Mesendoderm (in vitro differentiated cells): ENCODE measurements at places on chromosomes 13 and 19.

DNA sequence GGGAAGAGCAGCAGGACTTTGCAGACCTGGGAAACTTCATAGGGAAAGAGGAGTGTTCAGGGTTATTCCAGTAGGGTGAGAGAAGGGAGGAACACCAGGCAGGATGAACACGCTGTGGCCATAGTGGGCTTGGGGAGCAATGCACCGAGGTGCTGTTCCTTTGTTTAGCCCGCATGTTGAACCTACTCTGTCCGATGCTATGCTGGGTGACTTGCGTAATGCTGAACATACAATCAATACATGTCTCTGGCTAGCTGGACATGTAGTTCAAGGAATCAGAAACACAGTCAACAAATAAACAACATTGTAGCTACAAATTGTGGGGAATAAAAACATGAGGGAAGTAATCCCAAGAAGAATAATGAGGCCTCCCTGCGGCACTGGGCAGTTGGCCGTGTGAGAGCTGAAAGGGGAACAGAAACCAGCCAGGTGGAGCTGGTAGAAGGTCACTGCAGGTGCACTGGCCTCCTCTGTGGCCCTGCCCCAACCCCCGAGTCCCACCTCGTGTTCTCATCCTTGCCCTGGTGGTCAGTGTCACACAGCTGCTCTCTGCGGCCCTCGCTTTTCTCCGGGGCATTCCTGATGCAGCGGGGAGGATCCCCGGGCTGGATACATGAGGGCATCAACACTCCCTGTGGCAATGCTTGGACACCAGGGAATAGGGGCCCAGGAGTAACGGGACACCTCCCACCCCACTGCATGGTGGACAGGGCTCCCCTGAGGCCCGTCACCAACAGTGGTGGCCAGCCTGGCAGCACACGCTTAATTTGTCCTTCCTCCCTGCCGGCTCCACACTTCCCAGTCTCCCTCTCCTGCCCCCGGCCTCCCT is 36.9 kb upstream of the TUBGCP3 start:
- no peak for DNase-seq

DNA sequence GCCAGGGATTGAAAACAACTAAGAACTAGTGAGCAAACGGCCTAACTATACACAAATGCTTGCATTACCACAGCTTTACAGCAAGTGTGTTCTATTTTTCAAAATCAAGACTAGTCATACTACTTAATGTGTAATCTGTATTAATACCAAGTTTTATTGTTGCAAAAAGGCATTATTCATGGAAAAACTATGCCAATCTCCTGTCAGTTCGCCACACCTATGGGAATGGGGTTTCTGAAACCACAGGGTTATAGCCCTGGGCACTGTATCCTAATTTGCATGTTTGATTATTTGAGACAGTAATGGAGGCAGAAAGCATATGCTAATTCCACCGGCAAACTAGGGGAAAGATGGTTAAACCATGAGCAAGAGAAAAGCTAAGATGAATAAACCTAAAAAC is 14.3 kb downstream of the GAS6 start:
- DNase-seq: no peak

- peak; percentile 84 for DNase-seq
Observed at GRCh38 chr13:99916366-99917103, 55.0 kb downstream of the ZIC5 start.

DNA sequence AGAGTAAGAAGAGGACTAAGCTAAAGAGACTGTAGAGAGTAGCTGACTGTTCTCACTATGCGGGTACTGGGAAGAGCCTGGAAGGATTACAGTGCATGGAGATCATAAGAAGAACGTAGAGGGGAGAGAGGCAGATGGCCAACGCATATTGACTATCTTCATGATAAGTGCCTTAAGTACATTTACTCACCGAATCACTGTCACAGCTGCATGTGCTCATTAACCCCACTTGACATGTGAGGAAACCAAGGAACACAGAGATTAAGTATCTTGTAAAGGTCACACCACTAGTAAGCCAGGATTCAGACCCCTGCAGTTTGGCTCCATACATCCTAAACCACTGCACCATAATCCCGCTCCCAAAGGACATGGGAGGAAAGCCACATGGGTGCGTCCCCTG is 34.1 kb downstream of the SMAD9 start:
- peak; percentile 86 for DNase-seq

DNA sequence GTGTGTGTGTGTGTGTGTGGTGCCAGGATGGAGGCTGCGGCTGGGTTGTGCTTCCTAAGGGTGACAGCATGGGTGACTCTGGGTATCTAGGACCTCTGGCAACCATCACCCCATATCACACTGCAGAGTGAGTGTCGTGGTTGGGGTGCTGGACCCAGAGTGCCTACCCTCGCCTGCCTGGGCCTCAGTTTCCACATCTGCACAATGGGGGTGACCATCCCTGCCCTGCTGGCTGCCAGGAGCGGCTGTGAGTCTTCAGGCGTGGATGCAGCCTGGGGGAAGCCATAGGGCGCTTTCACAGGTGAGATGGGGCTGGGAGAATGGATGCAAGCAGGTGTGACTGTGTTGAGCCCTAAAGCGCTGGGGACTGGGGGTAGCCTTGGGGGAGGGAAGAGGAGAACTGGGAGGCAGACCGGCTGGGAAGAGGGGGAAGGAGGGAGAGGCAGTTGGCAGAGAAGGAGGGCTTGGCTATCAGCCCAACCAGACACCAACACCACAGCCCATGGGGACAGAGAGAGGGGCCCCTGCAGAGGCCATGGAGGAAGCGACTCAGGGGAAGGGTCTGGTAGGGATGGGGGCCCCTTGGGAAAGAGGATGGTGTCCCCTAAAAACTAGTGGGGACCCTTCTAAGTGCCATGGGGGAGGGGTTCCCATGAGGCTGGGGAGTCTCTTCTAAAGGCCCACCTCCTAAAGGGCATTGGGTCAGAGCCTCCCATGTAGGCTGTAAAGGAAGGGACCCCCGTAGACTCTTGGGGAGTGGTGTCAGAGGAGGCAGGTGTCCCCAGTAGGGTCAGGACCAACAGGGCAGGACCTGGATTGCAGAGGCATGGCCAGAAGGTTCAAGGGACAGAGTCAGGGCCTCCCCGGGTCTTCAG is 1.7 kb downstream of the PLPPR2 start:
- DNase-seq: no peak

DNA sequence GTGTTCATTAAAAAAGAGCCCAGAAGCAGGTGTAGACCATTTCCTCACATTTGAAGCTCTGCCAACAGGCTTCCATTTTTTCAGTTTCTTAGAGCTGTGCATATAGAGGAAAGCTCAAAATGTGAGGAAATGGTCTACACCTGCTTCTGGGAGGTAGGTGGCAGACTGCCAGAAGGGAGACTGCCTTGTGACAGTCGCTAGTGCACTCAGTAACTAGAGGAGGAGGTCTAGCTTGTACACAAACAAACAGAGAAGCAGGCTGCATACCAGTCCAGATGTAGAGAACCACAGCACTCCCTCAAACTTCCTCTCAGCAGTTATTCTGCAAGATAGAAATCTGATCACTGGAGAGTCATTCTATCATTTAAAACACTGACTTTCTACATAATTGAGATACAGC is 800.2 kb downstream of the EFNB2 start:
- no peak for DNase-seq

GRCh38 chr13:33381906-33382305 is 96.4 kb upstream of the STARD13 start:
- DNase-seq: no peak

DNA sequence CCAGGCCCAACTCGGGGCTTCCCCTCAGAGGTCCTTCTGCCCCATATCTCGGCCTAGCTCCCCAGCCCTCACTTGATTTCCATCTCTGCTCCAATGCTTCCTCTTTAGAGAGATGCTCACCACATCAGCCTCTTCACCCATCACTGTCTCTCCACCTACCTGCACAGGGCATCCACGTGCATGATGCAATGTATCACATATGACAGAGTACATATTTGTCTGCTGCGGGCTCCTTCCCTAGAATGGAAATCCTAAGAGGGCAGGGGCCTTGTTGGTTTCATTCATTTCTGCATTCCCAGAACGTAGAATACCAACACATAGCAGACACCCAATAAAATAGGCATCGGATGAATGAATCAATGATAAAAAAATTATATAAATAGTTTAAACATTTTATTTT is 130.3 kb downstream of the USP12 start:
- DNase-seq: no peak

DNA sequence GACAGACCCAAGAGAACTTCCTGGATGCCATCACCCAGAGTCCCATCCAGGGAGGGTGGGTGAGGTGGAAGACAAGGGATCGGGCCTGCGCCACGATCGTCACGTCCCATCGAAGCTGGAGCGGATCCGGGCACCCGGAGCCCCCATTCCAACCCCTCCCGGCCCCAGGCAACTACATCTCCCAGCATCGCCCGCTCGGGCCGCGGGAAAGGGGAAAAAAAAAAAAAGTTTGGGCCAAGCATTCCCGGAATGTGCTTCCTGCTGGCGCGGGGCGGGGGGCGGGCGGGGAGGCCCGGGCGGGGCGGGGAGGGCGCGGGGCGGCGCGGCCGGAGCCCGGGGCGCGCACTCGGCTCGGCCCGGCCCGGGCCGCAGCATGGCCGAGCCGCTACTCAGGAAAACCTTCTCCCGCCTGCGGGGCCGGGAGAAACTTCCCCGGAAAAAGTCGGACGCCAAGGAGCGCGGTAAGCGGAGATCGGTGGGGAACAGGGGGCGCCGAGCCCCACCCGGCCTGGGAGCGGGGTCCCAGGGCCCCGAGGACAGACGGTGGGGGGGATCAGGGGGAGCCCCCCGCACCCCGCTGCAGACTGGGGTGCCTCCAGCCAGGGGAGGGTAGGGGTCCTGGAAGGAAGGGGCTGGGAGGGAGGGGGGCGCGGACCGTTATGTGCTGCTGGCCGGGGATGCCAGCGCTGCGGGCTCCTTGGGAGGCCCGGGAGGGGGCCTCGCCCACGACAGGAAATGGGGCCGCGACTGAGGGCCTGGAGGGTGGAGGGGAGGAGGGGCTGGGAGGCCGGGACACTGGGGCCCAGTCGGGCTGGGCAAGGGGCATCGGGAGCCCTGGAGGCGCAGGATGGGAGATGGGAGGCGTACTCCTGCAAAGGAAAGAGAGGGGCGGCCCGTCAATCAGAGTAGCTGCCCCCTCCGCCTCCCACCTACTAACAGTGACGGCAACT is at the start of gene SYDE1:
SYDE1 (plus strand) TSS at position 341 of the 950 bp plus-strand sequence; CDS start at position 374, 33 bp downstream.
- peak; percentile 88 for DNase-seq

DNA sequence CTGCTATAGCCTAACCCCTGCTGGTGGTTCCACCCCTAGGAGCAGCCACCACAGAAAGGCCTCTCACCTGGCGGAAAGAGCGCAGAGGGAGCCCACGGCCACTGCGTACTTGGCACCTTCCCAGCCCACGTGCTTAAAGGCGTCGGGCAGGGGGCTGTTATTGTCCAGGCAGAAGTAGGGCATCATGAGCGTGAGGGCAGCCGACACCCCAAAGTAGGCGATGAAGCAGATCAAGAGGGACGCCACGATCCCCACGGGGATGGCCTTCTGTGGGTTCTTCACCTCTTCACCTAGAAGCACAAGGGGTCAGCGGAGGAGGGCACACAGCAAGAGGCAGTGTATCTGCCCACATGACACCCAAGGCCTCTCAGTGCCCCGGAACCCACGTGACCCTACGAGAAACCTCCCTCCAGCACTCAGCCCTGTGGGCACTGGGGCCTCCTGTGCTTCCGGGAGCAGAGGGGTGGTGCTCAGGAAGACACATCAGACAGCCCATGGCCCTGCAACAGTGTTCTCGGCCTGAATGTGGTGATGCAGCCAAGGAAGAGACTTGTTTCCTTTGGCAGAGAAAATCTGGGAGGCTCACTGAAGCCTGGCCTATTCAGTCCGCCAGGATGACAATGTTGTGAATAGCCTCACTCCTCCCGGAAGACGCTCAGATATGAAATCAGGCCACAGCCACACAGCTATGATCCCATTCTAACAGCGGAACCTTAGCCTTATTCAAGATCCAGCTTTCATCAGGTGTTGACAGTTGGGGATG is 72.1 kb downstream of the SLC7A1 start:
- DNase-seq: no peak

- DNase-seq: peak; percentile 51
Observed at GRCh38 chr13:20425819-20426219, 99.8 kb downstream of the CRYL1 start.

DNA sequence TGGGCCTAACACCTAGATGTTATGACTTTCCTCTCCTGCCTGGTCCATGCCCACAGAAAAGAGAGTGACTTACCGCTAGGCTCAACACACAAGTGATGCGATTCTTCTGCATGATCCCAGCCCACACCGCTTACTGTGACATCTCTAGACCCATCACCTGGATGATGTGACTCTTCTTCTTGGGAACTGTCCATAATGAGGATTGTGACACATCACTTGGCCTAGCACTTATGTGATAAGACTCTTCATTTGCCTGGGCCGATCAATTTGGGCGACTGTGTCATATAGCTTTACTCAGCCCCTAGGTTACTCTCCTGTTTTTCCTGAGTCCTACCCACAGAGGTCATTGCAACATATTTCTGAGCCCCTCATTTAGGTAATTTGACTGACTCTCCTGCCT is 19.9 kb upstream of the ZNF681 start:
- no peak for DNase-seq

DNA sequence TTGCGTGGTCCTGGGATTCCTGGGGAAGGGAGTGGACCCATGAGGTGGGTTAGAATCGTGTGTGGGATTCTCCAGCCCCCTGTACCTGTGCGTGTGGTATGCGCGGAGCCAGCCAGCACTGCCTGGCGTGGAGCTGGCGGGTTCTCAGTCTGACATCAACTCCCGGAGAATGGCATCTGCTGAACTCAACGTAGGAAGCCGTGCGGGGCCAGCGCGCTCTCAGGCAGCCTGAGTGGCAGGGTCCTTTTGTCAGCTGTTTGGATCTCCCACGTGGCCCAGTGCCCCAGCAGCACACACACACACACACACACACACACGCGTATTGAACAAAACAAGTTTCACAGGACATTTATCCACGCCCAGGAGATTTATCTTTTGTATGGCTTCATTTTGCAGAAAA is 28.1 kb downstream of the ATP4B start:
- no peak for DNase-seq

- no peak for DNase-seq
Observed at GRCh38 chr13:108663710-108664109, 34.3 kb downstream of the MYO16 start.

GRCh38 chr13:22325761-22326160 is 654.9 kb downstream of the FGF9 start:
- DNase-seq: peak; percentile 40

DNA sequence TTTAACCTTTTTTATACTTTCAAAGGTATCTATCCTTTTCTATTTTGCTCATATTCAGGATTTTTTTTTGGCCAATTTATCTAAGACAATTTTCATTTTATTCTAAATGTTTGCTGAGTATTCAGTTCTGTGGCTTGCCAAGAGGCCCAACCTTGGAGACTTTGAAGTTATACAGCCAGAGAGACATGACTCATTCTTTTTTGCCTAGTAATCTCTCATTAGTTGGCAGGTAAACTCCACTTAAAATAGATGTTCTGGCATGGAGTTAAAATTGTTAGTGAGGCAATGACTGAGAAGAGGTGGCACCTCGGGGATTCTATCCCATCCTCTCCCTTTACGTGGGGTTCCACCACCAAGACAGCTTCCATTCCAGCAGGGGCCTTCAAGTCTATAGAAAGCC is 213.8 kb downstream of the KCTD12 start:
- DNase-seq: no peak
